ENCODE measurements at places on chromosomes 7 and 10.

DNA sequence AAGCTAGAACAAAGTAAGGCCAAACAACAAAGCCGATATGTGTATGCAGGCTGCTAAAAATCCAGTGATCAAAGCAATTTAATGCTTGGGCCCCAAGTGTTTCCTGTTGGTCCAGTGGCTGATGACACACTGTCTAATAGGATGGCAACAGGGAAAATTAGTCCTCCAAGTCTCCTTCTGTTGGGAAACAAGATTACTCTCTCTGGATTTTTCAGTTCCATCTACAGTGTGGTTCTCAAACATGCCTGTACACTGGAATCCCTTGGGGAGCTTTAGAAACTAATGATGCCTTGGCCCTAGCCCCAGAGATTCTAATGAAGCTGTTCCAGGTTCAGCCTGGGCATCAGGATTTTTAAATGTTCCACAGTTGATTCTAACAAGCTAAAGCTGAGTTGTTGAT, 198.7 kb downstream of the AHR start:
- no peak for DNase-seq

DNA sequence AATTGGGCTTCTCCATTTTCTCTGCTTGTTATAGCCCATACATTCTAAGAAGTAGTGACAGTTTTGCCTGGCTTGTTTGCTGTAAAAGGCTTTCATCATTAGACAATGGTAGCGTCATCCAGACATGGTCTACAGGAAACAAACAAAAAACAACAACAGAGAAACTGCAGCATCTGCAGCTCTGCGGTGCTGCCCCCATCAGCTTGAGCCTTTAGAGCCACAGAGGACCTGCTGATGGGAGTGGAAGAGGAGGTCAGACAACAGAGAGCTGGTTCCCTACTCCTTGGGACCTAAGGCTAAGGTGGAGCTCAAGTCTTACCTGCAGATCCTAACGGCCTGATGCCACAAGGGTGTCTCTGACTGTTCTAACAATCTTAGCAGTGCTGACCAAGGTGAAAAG, 3.1 kb downstream of the INA start:
- DNase-seq: no peak

DNA sequence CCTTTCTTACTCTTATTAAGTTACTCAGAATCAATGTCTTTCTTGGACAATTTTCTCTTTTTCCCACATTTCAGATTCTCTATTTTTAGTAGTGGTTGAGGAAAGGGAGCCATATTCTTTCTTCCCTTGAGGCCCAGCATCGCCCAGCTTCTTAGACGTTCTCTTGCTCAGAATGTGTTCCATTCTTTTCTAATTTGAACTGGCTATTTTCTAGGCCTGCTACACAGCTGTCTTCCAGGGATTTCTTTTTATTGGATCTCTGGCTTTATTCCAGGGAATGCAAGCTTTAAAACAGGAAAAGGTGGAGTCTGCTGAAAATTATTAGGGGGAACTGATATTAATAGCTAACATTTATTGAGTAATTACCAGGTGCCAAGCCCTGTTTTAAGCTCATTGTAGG, 58.3 kb downstream of the WIPF3 start:
- DNase-seq: no peak

DNA sequence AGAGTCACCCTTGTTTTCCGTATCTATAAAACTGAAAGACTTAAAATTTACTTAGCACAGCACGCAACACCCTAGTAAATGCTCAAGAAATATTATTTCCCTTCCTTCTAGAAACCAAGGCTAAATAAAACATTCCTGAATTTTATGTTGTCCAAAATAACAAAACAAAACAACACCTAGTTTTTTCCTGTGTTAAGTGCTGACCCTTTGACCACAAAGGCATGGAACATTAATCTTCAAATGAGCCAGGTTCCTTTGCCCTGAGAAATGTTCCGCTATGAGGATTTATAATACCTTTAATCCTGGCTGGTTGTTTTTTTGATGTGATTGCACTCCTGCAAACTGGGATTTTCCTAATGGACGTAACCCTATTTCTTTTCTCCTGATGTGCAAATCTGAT, 29.0 kb upstream of the DGKI start:
- DNase-seq: no peak

DNA sequence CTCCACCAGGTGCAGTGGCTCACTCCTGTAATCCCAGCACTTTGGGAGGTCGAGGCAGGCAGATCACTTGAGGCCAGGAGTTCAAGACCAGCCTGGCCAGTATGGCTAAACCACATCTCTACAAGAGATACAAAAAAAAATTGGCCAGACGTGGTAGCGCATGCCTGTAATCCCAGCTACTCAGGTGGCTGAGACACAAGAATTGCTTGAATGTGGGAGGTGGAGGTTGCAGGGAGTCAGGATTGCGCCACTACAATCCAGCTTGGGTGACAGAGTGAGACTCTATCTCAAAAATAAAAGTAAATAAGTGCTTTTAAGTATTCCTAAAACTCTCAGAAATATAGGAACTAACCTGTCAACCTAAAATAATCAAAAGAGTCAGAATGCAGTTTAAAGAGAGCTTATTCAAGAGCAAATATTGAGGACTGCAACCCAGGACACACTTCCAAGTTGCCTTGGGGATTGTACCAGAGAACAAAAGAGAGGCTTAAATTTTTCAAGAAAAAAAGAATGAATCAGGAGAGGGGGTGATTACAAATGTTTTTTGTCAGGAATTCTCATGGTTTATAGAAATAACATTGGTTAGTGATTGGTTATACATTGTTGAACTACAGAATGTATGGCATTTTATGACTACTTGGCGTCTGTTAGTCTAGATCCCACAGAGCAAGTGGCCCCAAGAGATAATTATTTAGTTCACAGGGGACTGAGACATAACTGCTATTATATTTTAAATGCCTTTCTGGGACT, 33.2 kb upstream of the PPP1R9A start:
- no peak for DNase-seq

- DNase-seq: no peak
Measured at GRCh38 chr7:46213154-46213537, 292.1 kb upstream of the IGFBP3 start.

GRCh38 chr10:129972966-129973673, 9.0 kb upstream of the EBF3 start:
- no peak for DNase-seq

DNA sequence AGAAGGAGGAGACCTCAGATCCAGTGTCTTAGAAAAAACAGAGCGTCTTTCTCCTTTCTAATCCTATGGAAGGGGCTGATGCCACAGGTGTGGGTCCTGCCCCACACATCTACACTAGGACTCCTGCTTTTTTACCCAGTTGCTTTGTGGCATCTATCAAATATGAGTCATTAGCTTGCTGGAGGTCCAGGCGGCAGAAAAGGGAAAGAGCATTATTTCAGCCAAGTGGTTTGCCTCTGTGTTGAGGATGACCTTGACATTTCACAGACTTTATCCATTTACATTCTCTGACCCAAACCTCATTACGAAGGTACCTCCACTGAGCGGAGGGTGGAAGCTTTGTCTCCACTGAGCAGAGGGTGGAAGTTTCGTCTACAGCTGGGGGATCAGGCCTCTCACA, 308.4 kb upstream of the KLF6 start:
- DNase-seq: no peak

DNA sequence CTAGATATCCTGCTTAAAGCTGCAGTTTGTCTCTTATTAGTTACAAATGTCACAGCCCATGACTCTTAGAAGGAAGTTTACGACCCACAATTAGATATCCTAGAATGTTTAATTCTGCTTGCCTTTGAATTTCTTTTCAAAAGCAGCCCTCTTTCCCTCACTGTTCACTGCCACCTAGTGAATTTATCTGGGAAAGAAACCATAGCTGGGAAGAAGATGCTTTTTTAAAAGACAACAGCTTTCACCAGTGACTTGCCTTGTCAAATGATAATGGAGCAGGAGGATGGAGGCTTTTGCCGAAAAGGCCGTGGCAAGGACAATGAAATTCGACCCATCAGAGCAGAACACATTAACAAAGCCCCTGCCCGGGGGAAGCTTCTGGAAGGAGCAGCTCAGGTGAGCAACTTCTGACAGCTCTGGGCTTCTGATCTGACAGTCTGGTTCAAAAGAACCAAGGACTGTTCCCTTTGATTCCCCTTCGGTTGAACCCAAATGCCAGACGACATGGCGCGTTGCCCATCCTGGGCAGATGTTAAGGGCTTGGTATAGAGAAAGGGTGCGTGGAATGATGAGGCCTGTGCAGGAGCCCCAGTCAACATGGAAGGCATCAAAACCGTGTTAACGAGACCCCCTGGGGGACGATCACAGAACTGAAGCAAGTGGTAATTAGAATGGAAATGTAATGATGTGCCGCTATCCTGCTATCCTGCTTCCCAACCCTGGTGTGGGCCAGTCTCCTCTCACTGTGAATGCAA, 236.8 kb downstream of the FRMD4A start:
- DNase-seq: no peak

DNA sequence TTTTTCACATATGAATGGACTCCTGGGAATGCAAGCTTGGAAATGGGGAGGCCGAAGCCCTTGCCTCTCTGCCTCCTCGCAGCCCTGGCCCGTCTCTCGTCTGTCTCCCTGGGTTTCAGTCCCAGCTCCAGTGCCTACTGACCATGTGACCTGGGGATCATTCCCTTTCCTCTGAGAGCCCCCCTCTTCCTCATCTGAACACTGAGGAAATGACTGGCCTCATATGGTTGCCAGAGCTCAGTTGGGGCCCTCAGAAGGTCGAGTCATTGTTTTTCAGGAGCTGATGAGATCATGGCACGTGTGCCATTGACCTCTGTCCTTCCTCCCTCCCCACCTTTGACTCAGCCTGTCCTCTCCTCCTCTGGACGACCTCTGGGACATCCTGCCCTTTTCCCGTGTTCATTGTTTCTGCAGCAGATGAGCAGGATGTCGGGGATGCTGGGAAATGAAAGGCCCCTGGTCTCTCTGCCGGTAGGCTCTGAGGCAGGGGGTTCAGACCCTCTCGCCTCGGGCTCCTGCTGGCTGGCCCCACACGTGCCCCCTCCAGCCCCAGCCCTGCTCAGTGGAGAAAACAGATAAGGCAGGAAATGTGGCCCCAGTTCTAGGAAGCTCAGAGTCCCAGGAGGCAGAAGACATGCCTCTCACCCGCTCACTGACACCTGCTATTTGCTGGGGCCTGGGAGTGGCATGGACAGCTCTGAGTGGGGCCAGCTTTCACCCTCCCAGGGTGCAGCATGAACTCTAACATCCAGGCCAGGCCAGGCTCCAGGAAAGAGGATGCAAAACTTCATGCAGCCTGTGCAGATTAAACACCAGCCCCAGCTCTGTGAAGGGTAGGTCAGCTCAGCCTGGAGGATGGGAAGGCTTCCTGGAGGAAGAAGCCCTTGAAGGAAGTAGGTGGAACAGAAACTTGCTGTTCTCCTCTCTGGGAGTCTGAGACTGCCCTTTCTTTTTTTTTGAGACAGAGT, 8.3 kb upstream of the PPP1R35 start:
- DNase-seq: no peak

DNA sequence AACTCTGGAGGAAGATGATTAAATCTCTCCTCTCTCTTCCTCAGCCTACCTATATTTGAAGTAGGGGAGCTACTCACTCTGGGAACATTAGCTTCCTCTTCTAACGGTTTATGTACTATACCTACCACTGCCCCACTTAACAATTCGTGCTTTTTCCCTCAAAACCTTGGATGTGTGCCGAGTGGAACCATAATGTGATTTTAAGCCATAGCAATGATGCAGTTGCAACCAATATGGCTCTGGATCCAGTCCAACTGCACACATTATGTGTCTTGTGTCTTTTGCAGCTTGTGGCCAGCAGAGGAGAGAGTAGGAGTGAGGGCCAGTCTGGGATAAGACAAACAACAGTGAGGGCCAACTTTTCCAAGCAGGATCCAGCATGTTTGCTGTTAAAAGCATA, 170.7 kb downstream of the GATA3 start:
- DNase-seq: no peak

DNA sequence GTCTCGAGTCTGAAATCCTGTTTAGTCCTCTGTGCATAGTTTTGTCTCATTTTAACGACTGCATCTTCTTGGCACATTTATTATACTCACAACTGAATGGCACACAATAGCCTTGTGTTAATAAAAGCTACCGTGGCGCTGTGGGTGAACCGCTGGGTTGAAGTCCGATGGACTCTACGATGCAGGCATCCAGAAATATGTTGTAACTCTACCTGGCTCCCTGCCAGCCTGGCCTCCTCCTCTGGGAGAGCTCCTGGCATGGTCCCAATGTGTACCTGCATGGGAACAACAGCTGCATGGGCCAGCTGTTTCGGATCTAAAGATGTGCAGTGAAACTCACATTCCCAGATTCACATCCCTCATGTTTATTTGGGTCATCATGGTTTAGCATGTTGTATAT, 3.7 kb upstream of the DPYSL4 start:
- DNase-seq: no peak

DNA sequence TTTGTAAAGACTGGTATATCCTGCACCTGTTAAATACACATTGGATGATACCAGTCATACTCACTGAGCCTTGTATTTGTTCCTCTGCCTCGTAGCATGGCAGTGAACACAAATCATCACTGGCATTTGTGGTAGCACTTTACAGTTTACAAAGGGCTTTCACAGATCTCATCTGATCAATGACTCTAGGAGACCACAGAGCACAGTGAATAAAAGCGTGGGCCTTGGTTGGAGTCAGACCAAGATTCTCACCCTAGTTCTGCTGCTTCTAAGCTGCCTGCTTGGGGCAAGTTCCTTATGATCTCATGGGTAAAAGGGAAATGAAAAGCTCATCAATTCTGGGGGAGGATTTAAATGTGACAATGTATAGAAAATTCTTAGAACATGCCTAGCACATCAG, 129.9 kb upstream of the AGK start:
- no peak for DNase-seq

DNA sequence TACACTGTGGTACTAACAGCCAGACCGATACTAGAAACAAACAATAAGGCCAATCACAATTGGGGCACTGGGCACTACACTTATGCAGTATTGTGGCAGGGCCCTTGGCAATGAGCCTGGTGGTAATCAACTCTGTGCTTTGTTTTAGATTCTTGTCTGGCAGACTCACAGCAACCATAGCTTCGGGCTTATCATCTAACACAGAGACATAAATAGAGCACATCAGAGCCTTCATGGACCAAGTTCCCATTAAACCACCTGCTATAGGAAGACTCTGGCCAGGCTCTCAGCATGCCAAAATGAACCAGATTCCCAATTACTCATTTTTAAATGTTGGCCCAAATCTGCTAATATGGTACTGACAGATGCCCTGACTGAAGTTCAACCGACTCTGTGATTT, 218.6 kb downstream of the DGKI start:
- no peak for DNase-seq

All from stimulated activated CD8-positive, alpha-beta memory T cell treated with anti-CD3 and anti-CD28 coated beads, Interleukin-4, amount 100 ng/mL, for 4 hours (primary cell).